OCI-M1 (cell line): ENCODE measurements at places on chromosomes 4 and X.

DNA sequence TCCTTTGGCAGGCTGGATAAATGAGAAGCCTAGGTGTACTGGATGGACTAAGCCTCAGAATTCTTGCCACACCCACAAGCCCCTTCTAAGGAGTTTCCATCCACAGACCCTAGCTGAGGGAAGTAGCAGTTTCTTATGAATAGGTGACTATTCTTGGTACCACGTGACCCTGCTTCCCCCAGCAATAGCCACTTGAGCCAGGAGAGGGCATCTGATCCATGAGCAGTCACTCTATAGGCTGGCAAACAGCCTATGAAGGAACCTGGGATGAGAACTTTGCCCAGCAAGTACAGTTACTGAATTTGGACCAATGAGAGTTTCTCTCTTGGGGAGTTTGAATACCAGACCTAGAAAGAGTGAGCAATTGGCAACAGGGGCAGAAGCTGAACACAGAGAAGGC is 84.0 kb downstream of the RTL9 start:
- DNase-seq, result peak; percentile 71

- no peak for DNase-seq
These were observed 219.0 kb upstream of the FGF13 start for GRCh38 chrX:138930583-138930945.

DNA sequence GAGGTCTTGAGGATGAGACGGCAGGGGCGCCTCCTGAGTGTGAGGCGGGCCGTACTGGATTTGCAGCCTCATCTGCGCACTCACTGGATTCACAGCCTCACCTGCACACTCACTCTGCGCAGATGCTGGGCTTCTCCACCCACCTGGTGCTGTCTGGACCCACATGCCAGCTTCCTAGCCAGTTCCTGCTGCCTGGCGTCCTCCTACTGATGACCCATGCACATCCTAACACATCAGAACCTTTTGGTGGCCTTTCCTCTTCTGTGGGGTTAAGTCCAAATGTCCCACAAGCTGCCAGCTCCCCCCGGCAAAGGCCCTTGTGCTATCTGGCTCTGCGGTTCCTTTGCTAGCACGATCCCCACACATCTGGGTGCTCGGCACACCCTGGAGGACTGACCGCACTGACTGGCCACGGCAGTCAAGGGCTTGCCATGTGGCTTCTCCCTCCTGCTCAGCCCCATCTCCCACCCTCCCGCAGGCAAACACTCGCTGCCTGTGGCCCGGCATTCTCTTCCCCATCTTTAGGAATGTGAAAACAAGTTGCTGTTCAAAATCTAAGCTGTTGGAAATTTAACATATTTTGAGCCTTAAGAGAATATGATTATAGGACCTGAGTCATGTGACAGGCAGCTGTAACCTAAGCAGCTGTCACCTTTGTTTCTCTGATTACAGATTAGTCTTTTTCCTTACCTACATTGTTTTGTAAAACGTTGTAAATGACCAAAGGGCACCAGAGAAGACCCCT is 39.4 kb upstream of the AFAP1 start:
- DNase-seq, result no peak

- no peak for DNase-seq
These were observed 172.0 kb downstream of the PTTG2 start for GRCh38 chr4:38132107-38132673.

GRCh38 chr4:74667944-74668343 is 126.4 kb downstream of the BTC start:
- DNase-seq, result peak; percentile 22

- DNase-seq, result peak; percentile 49
These were observed 95.8 kb downstream of the MGST2 start for GRCh38 chr4:139761461-139761860.

DNA sequence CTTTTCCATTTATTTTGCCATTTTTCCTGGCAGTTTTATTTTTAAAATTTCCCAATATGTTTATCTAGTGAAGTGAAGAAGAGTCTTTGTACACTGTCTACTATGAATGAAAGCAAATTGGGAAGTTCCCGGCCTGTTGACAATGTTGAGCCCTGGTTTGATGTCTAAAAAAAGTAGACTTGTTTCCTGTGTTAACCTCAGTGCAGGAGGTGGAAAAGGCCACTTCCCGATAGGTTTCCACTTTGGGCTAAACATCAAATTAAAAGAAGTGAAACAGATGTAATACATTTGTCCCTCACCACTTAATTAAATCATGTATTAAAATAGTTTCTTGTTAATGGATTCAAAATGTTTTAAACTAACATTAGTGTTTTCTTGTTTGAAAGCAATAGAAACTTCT is 30.0 kb downstream of the BBS12 start:
- DNase-seq, result no peak

GRCh38 chrX:137032341-137032694 is 1.5 kb downstream of the GPR101 start:
- DNase-seq, result no peak

- DNase-seq, result no peak
These were observed 237.3 kb downstream of the TACR3 start for GRCh38 chr4:103482471-103482870.

- DNase-seq, result no peak
These were observed 91.6 kb downstream of the AR start for GRCh38 chrX:67635424-67635823.
